ENCODE measurements at places on chromosomes 12 and 14.

DNA sequence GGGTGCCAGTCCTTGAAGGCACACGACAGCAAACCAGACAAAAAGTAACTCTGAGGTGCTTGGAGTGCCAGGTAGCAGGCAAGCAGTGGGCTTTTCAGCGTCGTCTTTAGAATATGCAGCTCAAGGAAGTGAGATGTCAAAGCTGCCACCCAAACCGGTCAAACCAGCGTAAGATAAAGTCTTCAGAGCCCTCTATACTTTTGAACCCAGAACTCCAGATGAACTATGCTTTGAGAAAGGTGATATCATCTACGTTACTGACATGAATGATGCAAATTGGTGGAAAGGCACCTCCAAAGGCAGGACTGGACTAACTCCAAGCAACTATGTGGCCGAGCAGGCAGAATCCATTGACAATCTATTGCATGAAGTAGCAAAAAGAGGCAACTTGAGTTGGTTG, 95.9 kb downstream of the TBX3 start:
- DNase-seq, result no peak

- DNase-seq, result no peak
Observed at GRCh38 chr14:96827290-96827689, 30.1 kb downstream of the VRK1 start.

DNA sequence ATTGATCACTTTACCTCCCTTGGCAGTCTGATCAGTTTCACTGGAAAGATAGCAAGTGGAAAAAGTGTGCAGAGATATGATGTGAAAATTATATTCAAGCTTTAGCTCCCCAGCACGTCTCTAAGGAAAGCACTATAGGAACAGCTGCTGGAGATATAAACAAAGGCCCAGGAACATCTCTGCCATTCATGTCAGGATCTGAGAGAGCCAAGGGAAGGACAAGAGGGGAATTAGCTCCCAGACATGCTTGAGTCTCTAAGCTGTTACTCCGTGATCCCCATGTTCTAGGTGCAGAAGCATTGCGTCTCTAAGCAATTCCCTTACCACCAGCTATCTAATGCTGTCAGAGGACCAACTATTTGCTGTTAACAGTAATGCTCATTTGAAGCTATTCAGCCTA, 700.2 kb downstream of the DIO2 start:
- DNase-seq, result no peak

DNA sequence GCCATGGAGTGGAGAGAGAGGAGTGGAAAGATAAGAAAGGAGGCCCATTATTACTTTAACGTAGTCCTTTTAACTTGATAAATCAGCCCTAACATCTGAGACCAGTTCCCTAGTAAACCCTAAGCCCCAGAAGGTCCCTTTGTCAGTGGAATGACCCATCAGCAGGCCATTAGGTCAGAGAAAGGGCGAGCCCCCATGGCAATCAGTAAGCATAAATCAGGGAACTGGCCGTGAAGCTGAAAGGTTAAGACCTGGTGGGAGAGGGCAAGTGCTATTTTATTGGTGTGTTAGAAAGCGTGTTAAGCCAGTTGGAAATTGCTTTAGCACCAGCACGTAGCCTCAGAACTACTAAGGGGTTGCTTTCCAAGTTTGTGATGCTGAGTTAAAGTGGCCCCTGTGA, 708.0 kb downstream of the BCL11B start:
- no peak for DNase-seq

- no peak for DNase-seq
Observed at GRCh38 chr12:87795555-87795954, 233.6 kb downstream of the C12orf50 start.

Data from GM20000 (cell line).